CD4-positive, CD25-positive, alpha-beta regulatory T cell (primary cell): ENCODE measurements at places on chromosomes 12 and 14.

- DNase-seq: no peak
Observed at GRCh38 chr14:24612196-24612595, 2.7 kb upstream of the GZMH start.

DNA sequence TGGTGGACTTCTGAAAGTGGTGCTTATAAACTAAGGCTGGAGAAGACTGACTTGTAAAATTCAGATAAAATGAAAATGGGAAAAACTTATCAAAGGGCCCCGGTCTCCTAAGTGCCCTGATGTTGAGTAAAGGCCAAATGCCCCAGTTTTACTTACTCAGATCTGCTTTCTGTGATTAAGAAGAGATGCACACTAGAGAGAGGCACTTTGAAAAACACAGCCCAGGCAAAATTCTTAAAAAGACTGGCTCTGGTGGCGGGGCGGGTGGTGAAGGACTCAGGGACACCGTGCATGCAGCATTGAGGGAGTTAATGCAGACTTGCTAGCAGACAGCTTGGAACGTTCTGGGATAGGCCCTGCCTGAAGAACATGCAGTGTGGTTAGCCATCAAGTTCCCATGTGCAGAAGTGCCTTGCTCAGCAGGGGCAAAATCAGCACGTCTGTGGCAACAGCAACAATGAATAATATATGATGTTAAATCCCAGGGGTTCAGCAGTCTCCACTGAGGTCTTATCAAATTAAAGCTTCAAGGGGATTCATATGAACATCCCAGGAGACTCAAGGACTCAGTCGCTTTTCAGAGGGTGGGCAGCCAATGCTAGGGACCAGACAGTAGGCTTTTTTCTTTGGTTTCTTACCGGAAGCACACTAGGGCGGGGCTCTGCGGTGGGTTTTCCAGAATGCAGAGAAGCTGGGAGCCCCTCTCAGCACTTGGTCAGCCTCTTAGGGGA lies 105.0 kb downstream of the DAD1 start:
- no peak for DNase-seq

- peak; percentile 49 for DNase-seq
Observed at GRCh38 chr14:56004786-56005185, 113.4 kb upstream of the PELI2 start.

- DNase-seq: no peak
Observed at GRCh38 chr14:61712137-61712536, 16.8 kb downstream of the HIF1A start.

DNA sequence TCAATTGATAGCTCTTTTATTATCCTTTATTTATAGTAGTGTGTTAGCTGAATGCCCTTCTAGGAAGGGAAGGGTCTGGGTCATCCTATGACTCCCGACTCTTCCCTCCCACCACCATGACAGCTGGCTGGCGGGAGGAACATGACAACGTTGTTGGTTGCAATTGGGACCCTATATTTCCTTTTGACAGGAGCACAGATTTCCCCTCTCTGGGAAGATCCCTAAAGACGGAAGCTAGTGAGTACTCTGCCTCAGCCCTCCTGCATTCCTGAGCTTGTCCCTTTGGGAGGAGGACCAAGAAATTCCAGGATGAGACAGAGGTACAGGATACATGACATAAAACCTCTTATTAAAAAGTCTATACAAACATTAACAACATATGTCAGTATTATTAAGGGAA lies 485.4 kb downstream of the NAV3 start:
- DNase-seq: no peak

DNA sequence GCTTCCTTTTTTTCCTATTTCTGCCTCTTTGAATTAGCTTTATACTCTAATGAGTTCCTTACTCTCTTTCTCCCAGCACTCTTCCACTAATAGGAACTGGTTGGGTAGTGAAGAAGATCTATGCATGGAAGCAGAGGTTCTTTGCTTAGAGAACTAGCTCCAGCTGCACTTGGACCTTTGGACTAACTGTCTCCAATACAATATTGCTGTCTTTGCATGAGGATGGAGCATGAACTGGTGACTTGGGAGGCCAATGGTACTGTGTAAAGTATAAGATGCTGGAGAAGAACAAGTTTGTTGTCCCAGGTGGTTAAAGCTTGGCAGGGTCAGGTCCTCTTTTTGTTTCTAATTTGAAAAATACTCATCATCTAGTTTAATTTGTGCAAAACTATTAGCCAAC lies 2.4 kb upstream of the GLS2 start:
- DNase-seq: no peak

- no peak for DNase-seq
Observed at GRCh38 chr12:70686299-70686698, 49.1 kb upstream of the PTPRB start.

DNA sequence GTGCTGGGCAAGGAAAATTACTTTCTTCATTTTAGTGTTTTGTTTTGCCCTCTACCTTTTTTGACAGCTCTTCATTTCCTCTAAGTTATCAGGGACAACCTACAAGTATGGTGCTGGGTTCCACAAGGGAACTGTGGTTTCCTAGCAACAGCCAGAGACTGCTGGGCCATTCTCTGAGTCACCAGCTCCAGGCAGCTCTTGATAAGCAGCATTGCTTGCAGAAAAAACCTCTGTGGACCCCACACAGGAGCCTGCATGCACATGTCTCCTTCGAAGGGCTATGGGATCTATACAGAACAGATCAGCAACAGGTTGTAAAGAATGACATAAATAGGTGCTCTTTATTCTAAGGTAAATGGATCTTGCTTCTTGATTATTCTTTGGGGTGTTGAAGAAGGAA lies 81.0 kb upstream of the CCDC196 start:
- DNase-seq: no peak

DNA sequence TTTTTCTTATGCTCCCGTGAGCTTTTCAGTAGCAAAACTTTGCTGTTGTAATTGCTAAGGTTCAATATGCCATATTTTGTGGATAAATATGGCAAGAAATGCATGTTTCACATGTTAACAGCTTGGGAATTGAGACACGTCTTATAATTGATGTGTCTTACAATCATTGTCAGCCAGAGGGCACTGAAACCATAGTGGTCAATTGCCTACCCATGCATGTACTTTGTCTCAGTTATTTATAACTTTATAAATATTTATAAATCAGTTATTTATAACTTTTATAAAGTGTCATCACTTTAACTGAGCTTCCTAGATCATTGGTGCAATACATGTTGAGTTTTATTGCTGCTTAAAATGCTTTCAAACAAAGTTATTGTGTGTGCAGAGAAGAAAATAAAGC lies 82.0 kb downstream of the CATSPERB start:
- peak; percentile 47 for DNase-seq

GRCh38 chr12:93886533-93887511 lies 209.6 kb downstream of the CRADD start:
- DNase-seq: no peak

- DNase-seq: no peak
Observed at GRCh38 chr12:124523071-124523470, 44.3 kb downstream of the NCOR2 start.
